H9 (cell line): ENCODE measurements at places on chromosomes 3 and 15. TPM values are rescaled to one million over a fixed set of nuclear protein-coding genes. Genes with fewer than 3 reads are reported as not detected.

PPARG gene
- 0.42 TPM in 1 of 2 replicates, not detected in the other for total RNA-seq

CPN2 gene
- not detected in 2 replicates for total RNA-seq

AGTR1 gene
- total RNA-seq = not detected in 2 replicates

ZNF385D gene
- total RNA-seq = 1.2 and 1.5 TPM in 2 replicates

TPRA1 gene
- 19.3 and 20.0 TPM in 2 replicates for total RNA-seq

SEMA6D gene
- total RNA-seq = 15.8 TPM in 2 replicates

FRMD5 gene
- total RNA-seq = 3.8 and 3.9 TPM in 2 replicates

NR1I2 gene
- not detected in 2 replicates for total RNA-seq

TRPM1 gene
- total RNA-seq = not detected in 2 replicates

MRPS22 gene
- 45.7 and 51.3 TPM in 2 replicates for total RNA-seq

ANKDD1A gene
- total RNA-seq = 3.7 TPM in 2 replicates

TMEM212 gene
- total RNA-seq = not detected in 2 replicates

MYZAP gene
- total RNA-seq = 0.63 and 0.72 TPM in 2 replicates

NDUFB4 gene
- total RNA-seq = 209 and 217 TPM in 2 replicates

PAK6 gene
- 7.0 and 7.4 TPM in 2 replicates for total RNA-seq

HTR3E gene
- total RNA-seq = not detected in 2 replicates

ZNF662 gene
- not detected in 2 replicates for total RNA-seq

PYGO1 gene
- total RNA-seq = 0.59 and 0.83 TPM in 2 replicates

LSMEM2 gene
- 0.24 and 0.50 TPM in 2 replicates for total RNA-seq

THAP10 gene
- total RNA-seq = 2.5 and 3.7 TPM in 2 replicates

CHRD gene
- 1.8 and 1.9 TPM in 2 replicates for total RNA-seq

NOX5 gene
- 0.04 TPM in 1 of 2 replicates, not detected in the other for total RNA-seq

TIGIT gene
- not detected in 2 replicates for total RNA-seq

DUOX1 gene
- total RNA-seq = 2.3 and 2.6 TPM in 2 replicates

ADCY5 gene
- total RNA-seq = 5.0 and 6.1 TPM in 2 replicates

TICRR gene
- 26.0 TPM in 2 replicates for total RNA-seq

PLOD2 gene
- total RNA-seq = 17.9 and 19.3 TPM in 2 replicates

GABPB1 gene
- 43.2 and 45.0 TPM in 2 replicates for total RNA-seq

GPR160 gene
- total RNA-seq = 14.1 and 15.4 TPM in 2 replicates

TP63 gene
- not detected in 2 replicates for total RNA-seq

TGM4 gene
- total RNA-seq = not detected in 2 replicates

SERINC4 gene
- total RNA-seq = 0.17 and 0.26 TPM in 2 replicates

CPLX3 gene
- total RNA-seq = not detected in 2 replicates

FSIP1 gene
- 0.64 and 0.96 TPM in 2 replicates for total RNA-seq

ISY1 gene
- 28.1 TPM in 2 replicates for total RNA-seq

MAP1A gene
- 2.5 TPM in 2 replicates for total RNA-seq

SLC28A1 gene
- 0.13 TPM in 1 of 2 replicates, not detected in the other for total RNA-seq

MRPL3 gene
- 153 and 154 TPM in 2 replicates for total RNA-seq

FETUB gene
- not detected in 2 replicates for total RNA-seq

FANCI gene
- 102 and 106 TPM in 2 replicates for total RNA-seq

SPINT1 gene
- 129 and 130 TPM in 2 replicates for total RNA-seq

TMF1 gene
- 17.8 and 21.9 TPM in 2 replicates for total RNA-seq

CYP8B1 gene
- total RNA-seq = not detected in 2 replicates
